ENCODE measurements at places on chromosomes 16 and 17. TPM values are rescaled to one million over a fixed set of nuclear protein-coding genes. Genes with fewer than 3 reads are reported as not detected.

CASKIN1 gene
- total RNA-seq = 1.7 TPM

UMOD gene
- total RNA-seq = not detected

EVPLL gene
- 1.1 TPM for total RNA-seq

CX3CL1 gene
- total RNA-seq = 0.35 TPM

SULT1A2 gene
- total RNA-seq = 0.17 TPM

CIITA gene
- total RNA-seq = not detected

BPTF gene
- total RNA-seq = 61.8 TPM

TBC1D3E gene
- total RNA-seq = not detected

RNF112 gene
- total RNA-seq = 0.18 TPM

GRIN2A gene
- 0.04 TPM for total RNA-seq

TPSD1 gene
- total RNA-seq = not detected

CCL4 gene
- not detected for total RNA-seq

KRTAP1-1 gene
- not detected for total RNA-seq

RGS9 gene
- 2.7 TPM for total RNA-seq

ENPP7 gene
- total RNA-seq = not detected

SCIMP gene
- total RNA-seq = not detected

- H3K4me1 ChIP-seq = peaks cover 36% of the 10 kb centered on the region
- H3K27ac ChIP-seq = peak overlapping the region; percentile 87
- peaks cover 18% of the 10 kb centered on the region for H3K36me3 ChIP-seq
- peak overlapping the region; percentile 70 for H3K4me3 ChIP-seq
Measured at GRCh38 chr17:50866950-50867362, 802 bp upstream of the TOB1 start.

DNA sequence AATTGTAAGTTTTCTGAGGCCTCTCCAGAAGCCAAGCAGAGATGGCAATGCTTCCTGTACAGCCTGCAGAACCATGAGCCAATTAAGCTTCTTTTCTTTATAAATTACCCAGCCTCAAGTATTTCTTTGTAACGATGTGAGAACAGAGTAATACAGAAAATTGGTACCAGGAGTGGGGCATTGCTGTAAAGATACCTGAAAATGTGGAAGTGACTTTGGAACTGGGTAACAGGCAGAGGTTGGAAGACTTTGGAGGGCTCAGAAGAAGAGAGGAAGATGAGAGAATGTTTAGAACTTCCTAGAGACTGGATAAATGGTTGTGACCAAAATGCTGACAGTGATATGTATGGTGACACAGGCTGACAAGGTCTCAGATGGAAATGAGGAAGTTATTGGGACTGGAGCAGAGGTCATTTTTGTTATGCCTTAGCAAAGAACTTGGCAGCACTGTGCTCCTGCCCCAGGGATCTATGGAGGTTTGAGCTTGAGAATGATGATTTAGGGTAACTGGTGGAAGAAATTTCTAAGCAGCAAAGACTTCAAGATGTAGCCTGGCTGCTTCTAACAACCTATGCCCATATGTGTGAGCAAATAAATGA, 23.1 kb downstream of the PRDM7 start:
- H3K4me3 ChIP-seq = no peak overlapping the region
- H3K4me1 ChIP-seq = peaks cover 5% of the 10 kb centered on the region
- no peak overlapping the region for H3K27ac ChIP-seq
- no peaks in the 10 kb centered on the region for H3K27me3 ChIP-seq
- no peak for DNase-seq

GRCh38 chr16:22634954-22635353, 124.3 kb downstream of the NPIPB5 start:
- no peak for DNase-seq
- no peaks in the 10 kb centered on the region for H3K36me3 ChIP-seq
- H3K4me3 ChIP-seq = no peak overlapping the region
- H3K27me3 ChIP-seq = no peaks in the 10 kb centered on the region

GRCh38 chr17:73465953-73466230, 154.1 kb upstream of the CDC42EP4 start:
- H3K27me3 ChIP-seq = peaks cover 51% of the 10 kb centered on the region
- no peaks in the 10 kb centered on the region for H3K36me3 ChIP-seq
- no peaks in the 10 kb centered on the region for H3K4me1 ChIP-seq
- DNase-seq = no peak
- H3K27ac ChIP-seq = no peak overlapping the region

- H3K4me3 ChIP-seq = no peak overlapping the region
- H3K27me3 ChIP-seq = no peaks in the 10 kb centered on the region
- no peak overlapping the region for H3K27ac ChIP-seq
- no peaks in the 10 kb centered on the region for H3K36me3 ChIP-seq
Measured at GRCh38 chr16:50594308-50595260, 46.4 kb downstream of the NKD1 start.

- H3K4me1 ChIP-seq = peaks cover 25% of the 10 kb centered on the region
- H3K4me3 ChIP-seq = no peak overlapping the region
- H3K36me3 ChIP-seq = peaks cover 9% of the 10 kb centered on the region
- DNase-seq = no peak
Measured at GRCh38 chr17:77085926-77086432, 54.8 kb upstream of the SEC14L1 start.

GRCh38 chr17:3959295-3959899, 4.8 kb downstream of the ATP2A3 start:
- peak overlapping the region; percentile 14 for H3K4me3 ChIP-seq
- no peaks in the 10 kb centered on the region for H3K27me3 ChIP-seq
- H3K27ac ChIP-seq = peak overlapping the region; percentile 68
- H3K4me1 ChIP-seq = peaks cover 21% of the 10 kb centered on the region

GRCh38 chr17:74957935-74958740, 14.4 kb downstream of the HID1 start:
- peak; percentile 84 for DNase-seq
- no peak overlapping the region for H3K27ac ChIP-seq
- no peaks in the 10 kb centered on the region for H3K36me3 ChIP-seq
- no peaks in the 10 kb centered on the region for H3K27me3 ChIP-seq
- H3K4me1 ChIP-seq = no peaks in the 10 kb centered on the region

DNA sequence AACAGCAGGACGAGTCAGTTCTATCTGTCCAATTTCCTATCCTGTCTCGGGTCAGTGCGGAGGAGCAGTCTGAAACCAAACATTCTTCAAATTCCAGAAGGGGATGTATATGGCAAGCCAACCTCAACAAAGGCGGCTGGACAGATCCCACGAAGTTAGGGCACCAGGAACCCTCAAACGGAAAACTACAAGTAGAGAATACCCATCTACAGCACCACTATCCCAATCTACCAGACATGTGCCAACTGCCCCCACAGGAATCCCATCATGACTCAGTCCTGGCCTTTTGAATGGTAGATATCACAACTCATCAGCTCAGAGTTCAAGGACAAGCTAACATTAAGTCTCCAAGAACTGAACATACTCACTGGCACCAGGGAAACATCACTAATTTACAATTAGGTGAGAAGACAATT, 2.3 kb downstream of the NAT9 start:
- no peak overlapping the region for H3K27ac ChIP-seq
- no peaks in the 10 kb centered on the region for H3K27me3 ChIP-seq
- no peak overlapping the region for H3K4me3 ChIP-seq
- peaks cover 20% of the 10 kb centered on the region for H3K4me1 ChIP-seq
- DNase-seq = no peak

DNA sequence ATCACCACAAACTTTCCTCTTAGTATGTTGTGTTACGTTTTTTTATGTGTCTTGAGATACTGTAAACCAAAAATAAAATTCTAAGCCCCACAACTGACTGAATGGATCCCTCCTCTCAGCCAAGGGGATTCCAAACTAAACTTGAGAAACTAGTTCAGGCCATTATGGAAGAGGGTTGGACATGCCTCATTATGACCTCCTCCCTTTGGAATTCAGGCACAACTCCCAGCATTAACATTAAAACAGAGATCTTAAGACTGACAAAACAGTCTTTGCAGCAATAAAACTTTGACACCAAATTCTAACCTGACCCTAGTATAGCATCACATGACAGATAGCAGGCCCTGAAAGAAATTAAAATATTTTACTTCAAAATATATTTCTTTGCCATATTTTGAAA, 51.1 kb upstream of the SLC47A1 start:
- no peaks in the 10 kb centered on the region for H3K36me3 ChIP-seq
- H3K27me3 ChIP-seq = no peaks in the 10 kb centered on the region
- H3K4me3 ChIP-seq = no peak overlapping the region
- no peaks in the 10 kb centered on the region for H3K4me1 ChIP-seq
- no peak overlapping the region for H3K27ac ChIP-seq
- DNase-seq = peak; percentile 63

GRCh38 chr17:66306446-66306845, 4.0 kb downstream of the PRKCA start:
- peak overlapping the region; percentile 87 for H3K4me3 ChIP-seq
- no peak for DNase-seq
- H3K27me3 ChIP-seq = no peaks in the 10 kb centered on the region
- H3K4me1 ChIP-seq = peaks cover 43% of the 10 kb centered on the region

GRCh38 chr17:81342269-81343070, 47.4 kb upstream of the SLC38A10 start:
- H3K27ac ChIP-seq = peak overlapping the region; percentile 86
- H3K27me3 ChIP-seq = no peaks in the 10 kb centered on the region
- peak; percentile 43 for DNase-seq
- peaks cover 44% of the 10 kb centered on the region for H3K4me1 ChIP-seq
- no peaks in the 10 kb centered on the region for H3K36me3 ChIP-seq

DNA sequence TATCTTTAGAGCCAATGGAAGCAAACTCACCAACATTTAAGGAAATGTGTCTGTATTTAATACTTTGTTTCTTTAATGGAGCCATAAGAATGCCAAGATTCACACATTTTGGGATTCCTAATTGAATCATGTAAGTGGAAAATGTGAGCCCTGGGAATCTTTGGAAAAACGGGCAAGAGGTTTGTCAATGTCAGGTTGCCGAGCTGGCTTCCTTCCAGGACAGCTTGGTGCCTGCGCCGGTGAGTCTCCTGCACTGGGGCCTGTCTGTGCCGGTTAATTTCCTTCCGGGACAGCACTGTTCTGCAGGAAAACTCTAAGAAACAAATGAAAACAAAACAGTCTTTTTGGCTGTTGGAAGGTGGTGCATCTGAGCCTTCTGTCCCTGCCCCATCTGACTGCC, 210.6 kb downstream of the HAPSTR1 start:
- no peak for DNase-seq
- H3K4me1 ChIP-seq = no peaks in the 10 kb centered on the region
- H3K4me3 ChIP-seq = no peak overlapping the region
- H3K36me3 ChIP-seq = no peaks in the 10 kb centered on the region
- no peak overlapping the region for H3K27ac ChIP-seq
- peaks cover 16% of the 10 kb centered on the region for H3K27me3 ChIP-seq

- H3K4me1 ChIP-seq = peaks cover 6% of the 10 kb centered on the region
- DNase-seq = no peak
- H3K27me3 ChIP-seq = peaks cover 7% of the 10 kb centered on the region
- no peak overlapping the region for H3K4me3 ChIP-seq
- H3K27ac ChIP-seq = no peak overlapping the region
Measured at GRCh38 chr17:1228781-1229348, 41.4 kb upstream of the BHLHA9 start.

GRCh38 chr16:27273670-27274423, 5.3 kb upstream of the NSMCE1 start:
- no peaks in the 10 kb centered on the region for H3K27me3 ChIP-seq
- peaks cover 13% of the 10 kb centered on the region for H3K4me1 ChIP-seq
- DNase-seq = peak; percentile 52

- DNase-seq = no peak
- H3K27me3 ChIP-seq = no peaks in the 10 kb centered on the region
- H3K4me1 ChIP-seq = peaks cover 4% of the 10 kb centered on the region
- H3K27ac ChIP-seq = no peak overlapping the region
- H3K4me3 ChIP-seq = no peak overlapping the region
Measured at GRCh38 chr16:65105171-65105570, 16.7 kb downstream of the CDH11 start.

GRCh38 chr17:14886200-14886739, 378.9 kb downstream of the PMP22 start:
- no peaks in the 10 kb centered on the region for H3K36me3 ChIP-seq
- peak; percentile 53 for DNase-seq
- H3K4me1 ChIP-seq = no peaks in the 10 kb centered on the region
- no peak overlapping the region for H3K4me3 ChIP-seq

DNA sequence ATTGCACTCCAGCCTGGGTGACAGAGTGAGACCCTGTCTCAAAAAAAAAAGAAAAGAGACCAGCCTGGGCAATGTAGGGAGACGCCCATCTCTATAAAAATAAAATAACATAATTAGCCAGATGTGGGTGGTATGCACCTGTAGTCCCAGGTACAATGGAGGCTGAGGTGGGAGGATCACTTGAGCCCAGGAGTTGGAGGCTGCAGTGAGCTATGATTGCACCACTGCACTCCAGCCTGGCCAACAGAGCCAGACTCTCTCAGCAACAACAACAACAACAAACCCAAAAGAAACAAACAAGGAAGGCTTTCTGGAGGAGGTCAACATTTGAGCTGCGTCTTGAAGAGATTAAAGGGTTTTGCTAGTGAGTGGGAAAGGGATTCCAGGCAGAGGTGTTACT, 8.3 kb downstream of the EEF2K start:
- H3K4me1 ChIP-seq = peaks cover 21% of the 10 kb centered on the region
- H3K4me3 ChIP-seq = no peak overlapping the region
- H3K27me3 ChIP-seq = no peaks in the 10 kb centered on the region
- no peak for DNase-seq

- peaks cover 81% of the 10 kb centered on the region for H3K27me3 ChIP-seq
- H3K4me1 ChIP-seq = no peaks in the 10 kb centered on the region
- H3K36me3 ChIP-seq = no peaks in the 10 kb centered on the region
- DNase-seq = no peak
- H3K27ac ChIP-seq = no peak overlapping the region
- H3K4me3 ChIP-seq = no peak overlapping the region
Measured at GRCh38 chr17:74663561-74663960, 40.0 kb upstream of the CD300E start.

- no peak overlapping the region for H3K27ac ChIP-seq
- no peak for DNase-seq
- H3K4me1 ChIP-seq = peaks cover 18% of the 10 kb centered on the region
- H3K4me3 ChIP-seq = no peak overlapping the region
Measured at GRCh38 chr16:68999114-68999513, 106.3 kb upstream of the HAS3 start.

GRCh38 chr16:52861614-52862022, 191.1 kb downstream of the CHD9NB start:
- no peaks in the 10 kb centered on the region for H3K36me3 ChIP-seq
- H3K27ac ChIP-seq = no peak overlapping the region

- no peaks in the 10 kb centered on the region for H3K27me3 ChIP-seq
- H3K4me1 ChIP-seq = peaks cover 8% of the 10 kb centered on the region
- DNase-seq = peak; percentile 78
- H3K27ac ChIP-seq = no peak overlapping the region
- H3K4me3 ChIP-seq = no peak overlapping the region
Measured at GRCh38 chr17:30433514-30433913, 43.7 kb upstream of the GOSR1 start.

DNA sequence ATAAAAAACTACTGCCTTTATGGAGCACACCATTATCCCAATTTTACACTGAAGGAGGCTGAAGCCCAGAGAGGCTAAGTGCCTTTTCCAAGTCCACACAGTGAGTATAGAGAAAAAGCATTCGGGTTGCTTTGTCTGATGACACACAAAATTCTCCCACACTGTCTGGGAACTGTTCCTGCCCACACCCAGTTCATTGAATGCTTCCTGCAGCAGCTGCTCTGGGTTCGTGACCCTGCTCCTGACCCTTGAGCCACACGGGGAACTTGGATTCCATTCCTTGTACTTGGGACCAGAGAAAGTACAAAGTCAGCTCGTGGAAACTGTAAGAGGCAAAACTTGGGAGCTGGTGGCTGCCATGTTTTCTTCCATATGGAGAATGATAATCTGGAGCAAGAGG, 57.9 kb downstream of the AKAP1 start:
- no peaks in the 10 kb centered on the region for H3K36me3 ChIP-seq
- no peaks in the 10 kb centered on the region for H3K4me1 ChIP-seq
- no peak for DNase-seq
- no peak overlapping the region for H3K4me3 ChIP-seq
- no peak overlapping the region for H3K27ac ChIP-seq

- no peak overlapping the region for H3K4me3 ChIP-seq
- 0 out of 2 replicates have a peak overlapping the region, but pooled peaks have one; percentile 12 for H3K27ac ChIP-seq
- peaks cover 3% of the 10 kb centered on the region for H3K4me1 ChIP-seq
- H3K27me3 ChIP-seq = no peaks in the 10 kb centered on the region
Measured at GRCh38 chr16:27475561-27475960, 73.6 kb downstream of the IL21R start.

All from PC-3 (cell line).